Fibroblast of villous mesenchyme (primary cell): ENCODE measurements at places on chromosomes 1 and 21.

DNA sequence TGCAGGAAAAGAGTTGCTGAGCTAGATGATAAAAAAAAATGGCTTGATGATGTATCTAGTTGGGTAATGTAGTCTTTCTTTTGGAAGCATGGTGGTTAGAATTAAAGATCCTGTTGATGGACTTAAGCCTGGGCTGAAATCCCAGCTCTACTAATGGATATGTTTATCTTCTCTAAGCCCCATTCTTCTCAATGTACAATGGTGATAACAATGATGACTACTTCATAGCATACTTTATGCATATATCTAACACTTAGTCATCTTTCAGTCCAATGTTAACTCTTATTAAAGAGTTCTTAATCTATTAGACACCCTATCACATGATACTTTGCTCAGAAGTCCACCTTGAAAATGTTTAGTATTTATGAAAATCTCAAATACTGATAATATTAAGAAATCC is 189.5 kb downstream of the PLA2G4A start:
- DNase-seq, result no peak

- no peak for DNase-seq
Measured at GRCh38 chr1:204267191-204267601, 53.4 kb upstream of the GOLT1A start.

DNA sequence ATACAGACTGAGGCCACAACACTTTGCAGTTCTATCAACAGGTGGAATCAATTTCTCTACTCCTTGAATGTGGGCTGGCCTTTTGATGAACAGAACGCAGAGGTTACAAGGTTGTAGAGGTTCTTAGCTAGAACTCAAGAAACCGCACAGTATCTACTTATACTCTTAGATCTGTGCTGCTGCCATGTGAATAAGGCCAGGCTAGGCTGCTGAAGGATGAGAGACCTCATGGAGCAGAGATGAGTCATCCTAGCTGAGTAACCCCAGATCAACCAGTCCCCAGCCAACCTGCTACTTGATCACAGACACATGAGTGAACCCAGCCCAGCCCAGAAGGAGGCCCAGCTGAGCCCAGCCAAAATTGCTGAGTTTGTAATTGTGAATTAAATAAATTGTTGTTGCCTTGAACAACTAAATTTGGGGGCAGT is 35.3 kb upstream of the BCAR3 start:
- no peak for DNase-seq

- DNase-seq, result no peak
Measured at GRCh38 chr1:26829184-26829911, 2.9 kb downstream of the ZDHHC18 start.

- no peak for DNase-seq
Measured at GRCh38 chr1:116457946-116458604, 85.0 kb downstream of the ATP1A1 start.
